ENCODE measurements at places on chromosomes 16 and 17. TPM values are rescaled to one million over a fixed set of nuclear protein-coding genes. Genes with fewer than 3 reads are reported as not detected.

DNA sequence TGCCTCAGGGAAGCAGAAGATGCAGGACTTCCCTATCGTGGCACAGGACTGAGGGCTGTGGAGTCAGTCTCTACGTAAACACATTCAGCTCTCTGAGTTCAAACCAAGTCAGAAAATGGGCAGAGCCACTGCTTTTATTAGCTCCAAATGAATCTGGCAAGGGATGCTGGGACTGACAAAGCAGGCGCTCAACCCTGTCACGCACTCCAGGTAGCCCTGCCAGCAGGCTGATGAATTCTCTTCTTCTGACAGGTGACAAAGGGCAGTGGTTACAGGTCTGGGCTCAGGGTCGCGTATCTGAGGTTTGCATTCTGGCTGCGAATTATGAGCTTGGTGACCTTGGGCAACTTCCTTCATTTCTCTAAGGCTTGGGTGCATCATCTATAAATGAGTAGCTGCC, 9.4 kb downstream of the RPH3AL start:
- no peak for DNase-seq

- no peak for DNase-seq
Measured at GRCh38 chr17:75472119-75472518, 15.7 kb downstream of the TMEM94 start.

GRCh38 chr16:51409001-51409675, 258.1 kb upstream of the SALL1 start:
- DNase-seq, result no peak

DNA sequence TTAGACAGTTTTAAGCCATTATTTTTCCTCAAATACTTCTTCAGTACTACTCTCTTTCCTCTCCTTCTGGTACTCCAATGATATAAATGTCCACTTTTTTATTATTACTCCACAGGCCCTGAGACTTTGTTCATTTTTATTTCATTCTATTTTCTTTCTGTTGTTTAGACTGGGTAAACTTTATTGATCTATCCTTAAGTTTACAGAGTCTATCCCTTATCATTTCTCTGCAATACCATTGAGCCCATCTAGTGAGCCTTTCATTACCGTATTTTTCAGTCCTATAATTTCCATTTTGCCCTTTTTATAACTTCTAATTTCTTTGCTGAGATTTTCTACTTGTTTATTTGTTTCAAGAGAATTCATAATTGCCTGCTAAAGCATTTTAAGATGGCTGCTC, 193.7 kb downstream of the TOX3 start:
- DNase-seq, result no peak

DNA sequence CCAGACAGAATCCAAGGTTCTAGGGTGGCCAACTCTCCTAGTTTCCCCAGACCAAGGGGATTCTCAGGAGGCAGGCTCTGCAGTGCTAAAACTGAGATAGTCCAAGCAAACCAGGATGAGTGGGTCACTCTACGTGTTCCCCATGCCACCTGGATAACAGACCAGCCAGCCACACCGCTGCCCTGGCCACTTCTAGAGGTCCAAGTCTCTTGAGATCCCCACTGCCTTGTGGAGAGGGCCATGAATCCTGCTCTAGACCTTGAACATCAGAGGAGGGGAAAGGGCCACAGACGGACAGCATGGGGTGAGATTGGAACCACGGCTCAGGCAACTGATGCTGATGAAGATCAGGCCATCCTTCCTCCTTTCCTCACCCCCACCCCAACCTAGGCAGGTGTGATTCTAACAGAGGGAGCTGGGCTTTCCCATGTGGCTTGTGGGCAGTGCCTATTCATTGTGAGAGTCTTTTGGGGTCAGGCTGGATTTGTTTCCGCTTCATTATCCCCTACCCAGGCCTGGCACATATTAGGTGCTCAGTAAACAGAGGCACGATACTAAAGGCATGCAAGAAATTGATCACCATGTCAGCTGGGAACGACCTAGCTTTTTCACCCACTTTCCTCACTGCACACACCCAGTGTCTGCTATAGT, 16.8 kb upstream of the TVP23A start:
- no peak for DNase-seq

- DNase-seq, result no peak
Measured at GRCh38 chr17:83136156-83136555, 56.7 kb downstream of the METRNL start.

DNA sequence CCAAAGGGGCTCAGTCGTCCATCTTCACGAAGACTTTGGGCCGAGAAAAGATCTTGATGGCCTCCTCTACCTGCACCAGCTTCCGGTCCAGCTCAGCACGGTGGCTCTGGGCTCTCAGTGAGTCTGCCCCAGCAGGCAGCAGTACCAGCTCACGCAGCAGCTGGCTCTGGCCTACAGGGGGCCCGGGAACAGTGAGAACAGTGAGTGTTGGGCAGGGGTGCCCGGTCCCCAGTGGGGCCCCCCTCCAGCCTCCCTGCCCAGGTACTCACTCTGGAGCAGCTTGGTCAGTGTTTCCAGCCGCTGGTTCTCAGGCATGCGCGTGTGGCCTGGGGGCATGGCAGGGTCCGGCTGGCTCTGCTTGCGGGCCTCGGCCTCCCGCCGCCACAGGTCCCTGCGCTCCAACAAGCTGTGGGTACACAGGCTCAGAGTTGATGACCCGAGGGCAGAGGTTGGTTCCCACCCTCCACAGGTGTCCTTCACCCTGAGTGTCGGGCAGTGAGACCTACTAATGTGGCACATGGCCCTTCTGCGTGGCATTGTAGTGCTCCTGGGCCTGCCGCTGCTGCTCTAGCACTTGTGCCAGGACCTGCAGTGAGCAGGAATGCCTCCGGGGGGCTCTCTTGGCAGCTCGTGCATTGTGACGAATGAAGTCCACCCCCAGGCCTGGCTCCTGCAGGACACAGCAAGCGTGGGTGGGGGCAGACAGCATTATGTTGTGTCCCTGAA, 2.6 kb downstream of the PARD6A start:
- no peak for DNase-seq

GRCh38 chr17:57466521-57466920, 210.2 kb downstream of the MSI2 start:
- no peak for DNase-seq

DNA sequence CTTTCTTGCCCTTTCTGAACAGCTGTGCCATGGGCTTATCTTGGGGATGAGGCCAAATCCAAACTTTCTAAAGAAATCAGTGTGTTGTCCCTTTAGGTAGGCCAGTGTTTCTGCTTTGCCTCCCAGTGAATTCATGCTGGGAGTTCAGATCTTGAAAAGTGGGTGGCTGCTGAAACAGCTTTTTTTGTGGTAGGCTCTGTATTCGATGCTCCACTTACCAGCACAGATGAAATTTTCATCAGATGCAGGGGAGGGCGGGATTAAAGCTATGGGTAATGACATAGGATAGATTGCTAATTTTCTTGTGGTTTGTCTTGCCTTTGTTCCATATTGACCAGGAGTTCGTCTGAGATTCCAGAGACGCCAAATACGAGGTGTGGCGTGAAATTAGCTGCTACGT, 2.8 kb downstream of the SOCS7 start:
- DNase-seq, result no peak

DNA sequence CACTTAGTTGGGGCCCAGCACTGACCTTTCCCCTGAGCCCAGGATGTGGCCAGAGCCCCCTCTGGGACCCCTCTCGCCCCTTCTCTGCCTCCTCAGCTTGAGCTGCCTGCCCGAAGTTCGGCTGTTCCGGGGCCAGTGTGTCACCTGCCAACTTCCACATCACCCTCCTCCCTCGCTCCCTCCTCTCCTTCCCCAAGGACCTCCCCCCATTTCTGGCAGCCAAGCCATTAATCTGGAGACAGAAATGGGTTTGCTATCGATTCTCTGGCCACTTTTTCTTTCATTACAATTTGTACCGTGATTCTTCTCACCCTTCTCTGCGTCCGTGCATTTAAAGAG, 8.8 kb upstream of the ADAM11 start:
- no peak for DNase-seq

GRCh38 chr16:53629607-53630312, 73.9 kb downstream of the RPGRIP1L start:
- DNase-seq, result no peak

- DNase-seq, result no peak
Measured at GRCh38 chr17:18315562-18315922, 449 bp downstream of the SMCR8 start.

DNA sequence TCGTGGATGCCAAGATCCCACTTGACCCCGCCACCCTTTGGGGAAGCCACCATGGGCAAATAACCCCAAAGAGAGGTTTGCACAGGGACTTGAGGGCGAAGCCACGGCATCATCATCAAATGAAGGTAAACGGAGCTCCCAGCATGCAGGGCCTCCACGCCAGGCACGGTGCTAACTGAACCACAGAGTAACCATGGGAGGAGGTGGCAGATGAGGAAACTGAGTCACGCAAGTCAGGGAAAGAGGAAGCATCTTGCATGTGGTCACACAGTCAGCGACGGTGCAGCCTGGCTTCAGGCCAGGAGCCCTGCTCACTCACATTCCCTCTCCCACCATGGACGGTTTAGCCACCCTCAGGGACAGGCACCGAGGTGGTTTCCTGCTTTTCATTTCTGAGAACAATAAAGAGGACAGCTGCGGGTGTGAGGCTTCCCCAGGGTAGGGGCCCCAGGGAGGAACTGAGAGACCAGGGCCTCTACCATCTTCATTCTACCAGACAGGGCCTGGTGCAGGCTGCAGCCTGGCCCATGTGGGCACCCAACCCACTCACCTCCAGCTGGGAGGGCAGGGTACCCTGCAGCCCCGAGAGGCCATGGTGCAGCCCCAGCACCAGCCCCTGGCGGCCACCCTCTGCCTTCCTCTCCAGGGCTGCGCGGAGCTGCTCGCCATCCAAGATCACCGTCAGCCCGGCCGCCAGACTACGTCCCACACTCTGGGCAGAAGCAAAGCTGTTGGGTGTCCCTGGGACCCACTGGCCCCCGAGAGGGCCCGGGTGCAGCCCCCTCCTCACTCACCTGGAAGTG, 78.3 kb downstream of the RMI2 start:
- DNase-seq, result no peak

- DNase-seq, result no peak
Measured at GRCh38 chr17:19278729-19279128, 41.6 kb downstream of the EPN2 start.

- DNase-seq, result no peak
Measured at GRCh38 chr17:74356646-74357465, 4.8 kb downstream of the BTBD17 start.

DNA sequence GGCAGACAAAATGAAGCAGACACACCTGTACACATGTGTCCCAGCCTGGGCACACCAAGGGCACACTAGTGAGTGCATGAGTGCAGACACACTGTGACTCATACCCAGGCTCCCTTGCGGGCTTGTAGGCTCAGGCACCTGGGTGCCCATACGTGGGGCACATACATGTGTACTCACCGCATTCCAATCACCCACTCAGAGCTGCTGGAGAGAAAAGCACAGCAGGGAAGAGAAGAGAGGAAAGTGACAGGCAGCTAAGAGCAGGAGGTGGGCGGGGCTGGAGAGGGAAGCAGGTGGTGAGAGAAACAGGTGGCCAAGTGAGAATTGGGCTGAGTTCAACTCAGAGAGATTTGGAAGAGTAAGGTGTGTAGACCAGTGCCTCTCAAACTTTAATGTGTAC, 54.0 kb downstream of the TMEM132E start:
- DNase-seq, result no peak

DNA sequence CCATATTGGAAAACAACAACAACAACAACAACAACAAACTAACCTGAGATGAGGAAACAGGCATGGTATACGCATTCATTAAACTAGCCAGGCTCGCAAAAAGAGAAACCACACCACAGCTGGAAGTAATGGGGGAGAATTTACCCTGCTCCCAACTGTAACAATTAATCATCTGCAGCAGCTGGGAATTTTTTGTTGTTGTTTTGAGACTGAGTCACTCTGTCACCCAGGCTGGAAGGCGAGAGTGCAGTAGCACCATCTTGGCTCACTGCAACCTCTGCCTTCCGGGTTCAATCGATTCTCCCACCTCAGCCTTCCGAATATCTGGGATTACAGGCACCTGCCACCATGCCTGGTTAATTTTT, 16.3 kb downstream of the PRPSAP1 start:
- no peak for DNase-seq

GRCh38 chr16:61820398-61820797, 215.8 kb downstream of the CDH8 start:
- DNase-seq, result no peak

DNA sequence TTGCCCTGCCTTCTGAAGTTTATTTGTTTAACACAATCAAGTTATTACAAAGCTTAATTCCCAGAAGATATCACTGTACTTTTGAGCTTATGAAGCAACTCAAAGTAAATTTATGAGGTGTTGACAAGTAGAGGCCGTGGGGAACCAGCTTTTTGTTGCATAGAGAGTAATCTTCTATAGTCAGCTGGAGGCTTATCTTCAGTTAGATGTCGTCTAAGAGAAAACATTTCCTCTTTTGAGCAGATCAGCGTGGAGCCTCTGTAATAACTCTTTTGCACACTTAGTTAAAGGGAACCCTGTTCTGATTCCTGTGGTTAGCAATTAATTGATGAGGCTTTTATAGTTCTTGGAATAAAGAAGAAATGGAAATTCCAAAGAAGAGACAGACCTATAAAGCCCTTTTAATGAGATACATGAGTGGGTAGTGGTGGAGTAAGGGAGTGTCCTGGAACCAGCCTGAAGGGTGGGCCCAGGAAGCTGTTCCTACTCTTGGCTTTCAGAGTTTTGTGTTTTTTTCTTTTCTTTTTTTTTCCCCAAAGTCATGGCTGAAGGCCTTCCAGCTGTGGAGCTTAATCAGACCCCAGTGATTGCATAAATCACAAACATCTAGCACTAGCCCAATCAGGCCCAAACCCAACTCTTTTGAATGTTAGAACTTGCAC, 28.9 kb upstream of the MAP3K14 start:
- no peak for DNase-seq

GRCh38 chr17:55845385-55845784, 94.5 kb downstream of the PCTP start:
- peak; percentile 2 for DNase-seq

The ARL6IP1 gene
- total RNA-seq, result 105 TPM

The NPB gene
- 2.6 TPM for total RNA-seq

The LRRC45 gene
- 14.2 TPM for total RNA-seq

The SLC13A2 gene
- not detected for total RNA-seq

The TUBB3 gene
- 4.2 TPM for total RNA-seq

The HIGD1B gene
- total RNA-seq, result 1.6 TPM

The LCAT gene
- 46.6 TPM for total RNA-seq

The CCDC200 gene
- total RNA-seq, result not detected

The CYGB gene
- 17.7 TPM for total RNA-seq

The PPY gene
- total RNA-seq, result not detected

The PLEKHG4 gene
- total RNA-seq, result 15.6 TPM

The HYDIN gene
- 4.3 TPM for total RNA-seq

All from thoracic aorta (tissue), 2 donors.